AG08395 (cell line): ENCODE measurements at places on chromosomes 1 and 21.

GRCh38 chr1:246875041-246876026 lies 56.4 kb downstream of the AHCTF1 start:
- DNase-seq, result peak; percentile 54

GRCh38 chr21:26544201-26544775 lies 28.8 kb downstream of the CYYR1 start:
- DNase-seq, result no peak

DNA sequence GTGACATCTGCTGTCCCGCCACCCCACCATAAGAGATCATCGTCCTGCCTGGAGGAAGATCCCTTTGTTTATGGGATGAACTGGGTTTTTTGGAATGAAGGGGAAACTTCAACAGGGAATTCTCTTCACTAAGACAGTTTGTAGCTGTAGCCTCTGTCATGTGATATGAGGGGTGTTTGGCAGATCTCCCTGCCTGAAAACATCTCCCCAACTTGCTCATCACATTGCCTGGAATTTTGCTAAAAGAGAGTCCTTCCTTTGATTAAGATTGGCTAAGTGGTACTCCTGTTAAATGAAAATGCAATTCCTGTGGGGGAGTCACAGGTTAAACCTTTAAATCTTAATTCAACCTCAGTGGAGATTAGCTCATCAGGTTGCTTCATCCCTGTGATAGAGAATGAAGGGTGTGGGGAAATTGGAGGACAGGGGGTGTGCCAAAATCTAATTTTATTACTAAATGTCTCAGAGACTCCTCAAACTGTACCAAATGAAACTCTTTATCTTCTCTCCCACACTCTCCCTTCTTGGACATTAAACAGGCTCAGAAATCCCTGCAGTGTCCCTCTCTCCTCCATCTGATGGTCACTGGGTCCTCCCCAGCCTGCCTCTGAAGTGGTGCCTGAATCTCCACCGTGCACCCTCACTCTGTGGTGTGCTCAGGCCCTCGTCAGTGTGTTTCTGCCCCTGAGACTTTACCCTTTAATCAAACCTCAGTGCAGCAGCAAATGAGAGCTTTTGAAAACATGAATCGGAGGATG lies 54.8 kb downstream of the IER5 start:
- no peak for DNase-seq

GRCh38 chr1:19858893-19859292 lies 23.3 kb upstream of the OTUD3 start:
- no peak for DNase-seq

GRCh38 chr21:42735944-42736343 lies 82.5 kb downstream of the PDE9A start:
- DNase-seq, result no peak
